Subcutaneous adipose tissue (tissue), 4 donors: ENCODE measurements at places on chromosomes 7 and 10. TPM values are rescaled to one million over a fixed set of nuclear protein-coding genes. Genes with fewer than 3 reads are reported as not detected.

Gene SVOPL
- total RNA-seq = not detected

Gene KMT2E
- total RNA-seq = 110 TPM

Gene OR2A5
- not detected for total RNA-seq

Gene MSMB
- not detected for total RNA-seq

Gene PGAM2
- total RNA-seq = not detected

Gene MMP21
- total RNA-seq = not detected

Gene SFTPA1
- total RNA-seq = not detected

Gene PRLHR
- not detected for total RNA-seq

Gene RBP3
- not detected for total RNA-seq

Gene CTTNBP2
- total RNA-seq = 10.1 TPM

Gene NAT16
- not detected for total RNA-seq

Gene SPDYE6
- not detected for total RNA-seq

Gene TWIST1
- 112 TPM for total RNA-seq

Gene NPFFR1
- not detected for total RNA-seq

Gene CUZD1
- 0.85 TPM for total RNA-seq

Gene PDE6C
- total RNA-seq = not detected

Gene CYP3A7
- not detected for total RNA-seq

Gene C7orf25
- total RNA-seq = 8.8 TPM

Gene HOXA4
- total RNA-seq = 1.5 TPM

Gene CPXM2
- total RNA-seq = 4.4 TPM

Gene STEAP2
- total RNA-seq = 15.6 TPM

Gene CEP55
- 0.49 TPM for total RNA-seq

Gene SGCE
- 59.3 TPM for total RNA-seq

Gene TACC2
- total RNA-seq = 71.6 TPM

Gene GPR37
- 4.1 TPM for total RNA-seq

Gene TACR2
- 1.3 TPM for total RNA-seq

Gene NKX1-2
- total RNA-seq = not detected

Gene CALHM1
- not detected for total RNA-seq

Gene GIMAP6
- 44.4 TPM for total RNA-seq

Gene VSIR
- total RNA-seq = 66.7 TPM

Gene HMX3
- total RNA-seq = not detected

Gene GLI3
- total RNA-seq = 16.8 TPM

Gene TMEM273
- 38.1 TPM for total RNA-seq

Gene CUTC
- 56.6 TPM for total RNA-seq

Gene DRGX
- not detected for total RNA-seq

Gene TRA2A
- total RNA-seq = 51.1 TPM

Gene TMEM213
- total RNA-seq = not detected

Gene MMD2
- total RNA-seq = not detected

Gene FAM204A
- total RNA-seq = 66.8 TPM

Gene FOXP2
- total RNA-seq = 20.1 TPM

Gene VGF
- total RNA-seq = not detected

Gene TMEM176B
- 21.1 TPM for total RNA-seq

Gene ASAH2
- 14.5 TPM for total RNA-seq

Gene PRKG1
- 11.7 TPM for total RNA-seq

Gene STYXL1
- total RNA-seq = 37.1 TPM

Gene CCL24
- 9.3 TPM for total RNA-seq

Gene KEL
- total RNA-seq = 0.51 TPM

Gene TBC1D12
- 21.6 TPM for total RNA-seq

Gene ERVW-1
- total RNA-seq = not detected

Gene RSPH10B2
- total RNA-seq = not detected

Gene SYT15
- total RNA-seq = 7.9 TPM

Gene PAPOLB
- total RNA-seq = 0.33 TPM

Gene SLC26A5
- total RNA-seq = 0.22 TPM

Gene ADGRA1
- not detected for total RNA-seq

Gene ADAM12
- total RNA-seq = 16.3 TPM
